Activated CD4-positive, CD25-positive, alpha-beta regulatory T cell treated with anti-CD3 and anti-CD28 coated beads, Interleukin-2, amount 50 U/mL, for 72 hours (primary cell): ENCODE measurements at places on chromosomes 7 and 10.

- no peak for DNase-seq
Observed at GRCh38 chr10:17866346-17866745, 57.2 kb downstream of the MRC1 start.

DNA sequence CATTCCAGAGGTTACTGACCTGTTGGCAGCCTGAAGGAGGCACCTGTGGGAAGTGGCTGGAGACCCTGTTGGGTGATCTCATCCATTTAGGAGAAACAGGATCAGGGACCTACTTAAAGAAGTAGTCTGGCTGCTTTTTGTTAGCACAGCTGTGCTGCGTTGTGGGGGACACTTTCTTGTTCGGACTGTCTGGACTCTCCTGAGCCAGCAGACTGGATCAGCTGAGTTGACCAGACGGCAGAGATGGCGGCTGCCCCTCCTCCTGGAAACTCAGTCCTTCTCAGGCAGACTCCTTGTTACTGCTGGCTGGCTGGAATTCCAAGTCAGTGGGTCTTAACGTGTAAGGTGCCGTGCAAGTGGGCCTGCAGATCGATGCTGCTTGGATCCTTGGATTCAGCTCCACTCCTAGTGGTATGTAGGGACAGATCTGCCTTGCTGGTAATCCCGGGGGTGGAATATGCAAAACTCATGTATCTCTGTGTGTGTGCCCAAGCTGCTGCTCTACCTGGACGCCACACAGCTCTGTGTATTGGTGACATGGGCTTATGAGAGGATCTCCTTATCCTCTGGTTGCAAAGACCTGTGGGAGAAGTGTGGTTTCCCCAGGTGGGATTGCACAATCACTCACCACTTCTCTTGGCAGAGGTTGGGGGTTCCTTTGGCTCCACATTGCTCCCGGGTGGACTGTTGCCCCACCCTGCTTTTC is 87.3 kb downstream of the CCSER2 start:
- DNase-seq = no peak

DNA sequence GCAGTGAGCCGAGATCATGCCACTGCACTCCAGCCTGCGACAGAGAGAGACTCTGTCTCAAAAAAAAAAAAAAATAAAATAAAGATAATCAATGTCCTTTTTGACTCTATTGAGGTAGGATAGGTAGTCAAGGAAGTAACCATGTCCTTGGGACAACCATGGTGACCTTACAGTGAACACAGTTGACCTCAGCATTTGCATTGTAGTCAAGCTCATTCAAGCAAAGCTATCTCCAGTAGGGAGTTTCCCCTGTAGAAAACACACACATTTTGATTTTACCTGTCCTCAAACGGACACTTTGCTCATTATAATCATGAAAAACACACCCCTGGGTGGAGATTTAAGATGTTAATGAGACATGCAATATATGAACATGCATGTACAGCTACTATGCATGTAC is 171.7 kb downstream of the KIF20B start:
- DNase-seq = no peak

DNA sequence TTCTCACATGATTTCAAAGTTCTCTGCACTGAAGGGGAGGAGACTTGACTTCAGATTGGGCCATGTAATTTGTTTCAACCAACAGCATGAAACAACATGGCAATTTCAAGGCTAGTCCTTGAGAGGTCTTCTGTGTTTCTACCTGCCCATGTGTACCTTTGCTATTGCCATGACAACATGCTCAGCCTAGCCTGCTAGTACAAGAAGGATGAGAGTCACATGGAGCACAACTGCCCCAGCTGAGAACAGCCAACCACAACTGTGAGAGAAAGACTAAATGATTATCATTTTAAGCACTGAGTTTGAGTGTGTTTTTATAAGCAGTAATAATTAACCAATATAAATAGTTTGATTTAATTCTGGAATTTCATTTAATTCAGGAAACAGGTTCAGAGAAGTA is 41.9 kb downstream of the ANKMY2 start:
- no peak for DNase-seq

DNA sequence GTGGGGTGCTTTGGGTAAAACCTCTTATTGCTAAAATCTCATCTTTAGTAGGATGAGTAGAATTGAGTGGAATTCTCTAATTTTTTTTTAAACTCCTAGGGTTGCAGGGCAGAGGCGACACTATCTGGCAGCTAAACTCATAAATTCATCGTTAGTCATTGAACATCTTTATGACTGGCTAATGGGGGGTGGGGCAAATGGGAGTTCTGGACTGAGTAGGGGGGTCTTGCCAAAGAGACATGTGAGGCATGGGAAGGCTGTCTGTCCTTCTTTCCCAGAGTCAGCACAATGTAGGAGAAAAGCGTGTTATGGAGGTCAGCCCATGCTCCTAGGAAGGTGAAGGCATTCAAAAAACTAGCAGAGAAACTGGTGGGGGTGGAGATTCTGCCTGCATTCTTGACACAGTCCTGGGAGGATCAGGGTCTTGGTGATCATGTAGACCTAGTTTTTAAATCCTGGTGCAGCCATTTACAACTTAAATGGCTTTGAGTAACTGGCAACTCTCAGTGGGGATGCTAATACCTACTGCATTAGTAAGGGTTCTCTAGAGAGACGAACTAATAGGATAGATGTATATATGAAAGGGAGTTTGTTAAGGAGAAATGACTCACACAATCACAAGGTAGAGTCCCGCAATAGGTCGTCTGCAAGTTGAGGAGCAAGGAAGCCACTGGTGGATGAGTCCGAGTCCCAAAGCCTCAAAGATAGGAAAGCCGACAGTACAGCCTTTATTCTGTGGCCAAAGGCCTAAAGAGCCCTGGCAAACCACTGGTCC is 47.7 kb downstream of the EMX2 start:
- no peak for DNase-seq

GRCh38 chr7:114879554-114879953 is 42.3 kb upstream of the MDFIC start:
- DNase-seq = no peak

DNA sequence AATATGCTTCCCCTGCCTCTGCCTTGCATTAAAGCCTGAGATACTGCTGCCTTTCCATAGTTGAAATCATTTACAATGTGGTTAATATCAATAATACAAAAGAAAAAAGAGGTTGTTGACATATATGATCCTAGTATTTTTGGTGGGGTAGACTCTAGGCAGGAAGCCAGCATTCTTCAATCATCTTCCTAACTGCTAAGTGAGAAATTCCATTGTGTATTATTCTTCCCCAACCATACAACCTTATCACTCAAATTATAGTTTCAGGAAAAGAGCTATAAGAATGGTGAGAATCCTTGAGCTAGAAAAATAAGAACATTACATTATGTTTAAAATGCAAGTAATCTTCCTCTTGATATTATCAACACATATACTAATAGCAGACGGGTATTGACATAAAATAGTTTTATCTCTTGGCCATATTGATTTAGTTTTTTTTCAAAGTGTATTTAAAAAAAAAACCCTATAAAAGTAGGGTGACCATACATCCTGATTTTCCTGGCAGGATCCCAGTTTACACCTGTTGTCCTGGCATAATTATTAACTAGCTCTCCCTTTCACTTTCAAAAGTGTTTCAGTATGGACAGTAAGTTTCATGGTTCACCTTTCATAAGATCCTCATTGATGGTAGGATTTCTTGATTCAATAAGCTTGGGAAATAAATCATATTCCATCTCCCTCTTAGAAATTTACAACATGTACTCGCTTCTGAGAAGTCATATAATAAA is 33.4 kb upstream of the WASL start:
- no peak for DNase-seq

DNA sequence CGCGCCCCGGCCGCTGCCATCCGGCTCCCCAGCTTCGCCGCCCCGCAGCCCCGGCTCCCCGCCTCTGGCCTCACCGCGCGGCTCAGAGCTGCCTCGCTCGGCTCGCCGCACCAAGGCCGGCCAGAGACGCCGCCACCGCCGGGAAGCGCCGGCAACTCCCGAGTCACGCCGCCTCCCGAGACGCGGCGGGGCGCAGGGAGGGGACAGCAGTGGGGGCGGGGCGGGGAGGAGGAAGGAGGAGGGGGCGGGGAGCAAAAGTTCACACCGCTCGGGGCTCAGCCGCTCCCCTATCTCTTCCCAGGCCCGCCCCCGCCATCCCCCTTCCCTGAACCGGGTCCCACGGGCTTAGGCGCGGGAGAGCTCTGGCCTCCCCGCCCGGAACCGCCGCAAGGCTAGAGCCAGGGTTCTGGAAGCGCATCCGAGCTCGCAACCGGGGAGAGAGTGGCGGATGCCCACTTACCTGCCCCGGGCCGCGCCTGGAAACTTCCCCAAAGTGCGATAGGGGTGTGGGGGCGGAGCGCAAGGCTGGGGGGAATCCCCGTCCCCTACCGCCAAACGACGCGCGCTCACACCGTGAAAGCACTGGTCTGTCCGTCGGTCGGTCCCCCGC is 1.0 kb downstream of the CHST15 start:
- peak; percentile 52 for DNase-seq

- DNase-seq = no peak
Observed at GRCh38 chr10:60352105-60352504, 37.6 kb downstream of the ANK3 start.

DNA sequence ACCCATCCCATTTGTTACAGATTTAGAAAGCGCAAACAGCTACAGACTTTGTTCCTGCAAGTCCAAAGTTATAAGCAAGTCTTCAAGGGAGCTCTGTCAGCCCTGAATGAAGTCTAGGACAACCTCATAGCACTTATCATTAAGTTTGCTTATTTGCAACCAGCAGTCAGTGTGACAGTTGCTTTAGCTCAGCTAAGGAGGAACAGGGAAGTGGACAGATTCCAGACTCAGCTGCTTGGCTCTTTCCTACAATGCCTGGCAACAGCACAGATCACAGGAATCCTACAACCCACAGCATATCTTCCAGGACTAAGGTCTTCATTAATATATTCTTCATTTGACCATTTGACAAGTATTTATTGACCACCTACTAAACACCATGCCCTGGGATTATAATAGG is 17.4 kb upstream of the KIF5B start:
- DNase-seq = no peak

- no peak for DNase-seq
Observed at GRCh38 chr7:138245216-138245615, 169.0 kb downstream of the AKR1D1 start.

DNA sequence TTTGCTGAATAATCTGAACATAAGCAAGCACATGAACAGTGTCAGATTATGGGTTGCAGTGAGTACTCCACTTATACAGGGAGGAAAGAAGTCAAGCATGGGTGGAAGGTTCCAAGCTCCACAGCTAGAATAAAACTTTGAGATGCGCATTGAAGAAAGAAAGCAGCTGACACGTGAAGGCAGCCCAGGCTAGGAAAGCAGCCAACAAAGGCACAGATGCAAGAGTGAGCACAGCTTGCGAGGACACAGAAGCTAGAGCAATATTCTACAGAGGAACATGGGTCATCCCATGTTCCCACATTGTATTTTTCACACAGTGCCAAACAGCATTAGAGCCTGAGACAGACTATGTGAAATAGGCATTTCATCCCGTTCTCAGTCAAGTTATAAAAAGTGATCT is 194.6 kb upstream of the TBX20 start:
- no peak for DNase-seq

DNA sequence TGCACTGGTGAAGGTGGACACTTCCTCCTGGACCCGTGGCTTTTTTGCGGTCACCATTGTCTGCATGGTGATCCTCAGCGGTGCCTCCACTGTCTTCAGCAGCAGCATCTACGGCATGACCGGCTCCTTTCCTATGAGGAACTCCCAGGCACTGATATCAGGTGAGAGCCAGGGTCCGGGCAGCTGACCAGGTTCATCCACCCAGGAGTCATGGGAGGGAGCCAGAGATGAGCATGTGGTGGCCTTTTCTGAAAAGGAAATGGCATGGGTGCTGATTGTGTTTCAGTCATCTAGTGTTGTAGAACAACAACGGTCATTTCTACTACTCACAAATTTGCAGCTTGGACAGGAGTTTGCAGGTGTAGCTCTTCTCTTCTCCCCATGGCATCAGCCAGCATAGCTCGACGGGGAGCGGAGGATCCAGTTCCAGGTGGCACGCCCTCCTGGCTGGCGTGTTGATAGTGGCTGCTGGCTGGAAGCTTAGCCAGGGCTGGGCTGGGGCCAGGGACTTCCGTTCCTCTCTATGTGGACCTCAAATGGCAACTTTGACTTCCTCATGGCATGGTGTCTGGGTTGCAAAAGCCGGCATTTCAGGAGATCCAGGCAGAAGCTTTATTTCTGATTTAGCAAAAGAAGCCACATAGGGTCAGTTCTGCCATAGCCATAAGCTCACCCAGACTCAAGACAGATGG is 32.7 kb downstream of the SLC29A3 start:
- DNase-seq = no peak

DNA sequence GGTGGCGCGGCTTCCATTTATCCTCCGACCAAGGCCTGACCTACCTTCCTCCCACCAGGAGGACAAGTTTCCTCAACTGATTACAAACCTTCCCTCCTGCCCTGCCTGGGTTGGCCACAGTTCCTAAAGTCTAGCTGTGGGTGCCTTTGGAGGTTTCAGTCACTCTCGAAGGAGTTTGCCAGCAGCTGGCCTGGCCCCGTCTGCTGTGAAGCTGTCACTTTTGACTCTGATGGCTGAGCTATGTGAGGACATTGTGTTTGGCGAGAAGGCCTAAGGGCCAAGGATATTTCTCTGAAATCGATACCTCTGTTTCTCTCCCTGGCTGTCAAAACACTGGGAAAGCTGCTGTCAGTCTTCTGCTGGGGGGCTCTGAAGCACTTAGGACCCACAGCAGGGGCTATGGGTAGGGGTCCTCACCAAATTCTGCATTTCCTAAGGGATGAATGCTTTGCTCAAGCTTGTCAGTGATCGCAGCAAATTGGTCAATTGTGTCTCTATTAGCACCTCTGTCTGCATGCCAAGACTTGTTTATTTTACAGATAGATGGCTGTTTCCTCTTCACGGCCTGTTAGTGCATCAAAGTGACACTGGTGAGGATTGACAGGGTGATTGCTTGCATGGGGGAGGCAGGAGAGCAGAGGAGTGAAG is 31.9 kb upstream of the SAMD8 start:
- no peak for DNase-seq

GRCh38 chr10:79310200-79310865 is 36.9 kb upstream of the PPIF start:
- no peak for DNase-seq
